Astrocyte of the cerebellum (primary cell): ENCODE measurements at places on chromosomes 3 and 15.

- DNase-seq, result no peak
Observed at GRCh38 chr15:51887887-51888592, 58.6 kb downstream of the TMOD3 start.

DNA sequence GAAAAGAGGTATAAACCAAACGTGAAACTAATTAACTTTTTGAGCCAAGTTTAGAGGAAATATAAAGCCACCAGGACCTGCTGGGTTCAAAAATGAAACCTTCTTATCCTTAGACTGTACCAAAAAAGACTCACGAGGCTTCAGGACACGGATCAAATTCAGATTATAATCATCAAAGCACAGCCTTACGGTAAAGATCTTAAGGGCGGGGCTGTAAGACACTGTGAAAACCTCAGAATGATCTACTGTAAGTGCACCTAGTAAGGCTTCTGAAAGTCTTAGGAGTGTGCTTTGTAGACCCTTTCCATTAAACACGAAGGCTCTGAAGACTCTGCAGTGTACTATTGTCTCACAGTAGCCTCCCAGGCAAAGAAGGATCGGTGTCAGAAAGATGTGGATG lies 26.8 kb downstream of the TARS3 start:
- no peak for DNase-seq

DNA sequence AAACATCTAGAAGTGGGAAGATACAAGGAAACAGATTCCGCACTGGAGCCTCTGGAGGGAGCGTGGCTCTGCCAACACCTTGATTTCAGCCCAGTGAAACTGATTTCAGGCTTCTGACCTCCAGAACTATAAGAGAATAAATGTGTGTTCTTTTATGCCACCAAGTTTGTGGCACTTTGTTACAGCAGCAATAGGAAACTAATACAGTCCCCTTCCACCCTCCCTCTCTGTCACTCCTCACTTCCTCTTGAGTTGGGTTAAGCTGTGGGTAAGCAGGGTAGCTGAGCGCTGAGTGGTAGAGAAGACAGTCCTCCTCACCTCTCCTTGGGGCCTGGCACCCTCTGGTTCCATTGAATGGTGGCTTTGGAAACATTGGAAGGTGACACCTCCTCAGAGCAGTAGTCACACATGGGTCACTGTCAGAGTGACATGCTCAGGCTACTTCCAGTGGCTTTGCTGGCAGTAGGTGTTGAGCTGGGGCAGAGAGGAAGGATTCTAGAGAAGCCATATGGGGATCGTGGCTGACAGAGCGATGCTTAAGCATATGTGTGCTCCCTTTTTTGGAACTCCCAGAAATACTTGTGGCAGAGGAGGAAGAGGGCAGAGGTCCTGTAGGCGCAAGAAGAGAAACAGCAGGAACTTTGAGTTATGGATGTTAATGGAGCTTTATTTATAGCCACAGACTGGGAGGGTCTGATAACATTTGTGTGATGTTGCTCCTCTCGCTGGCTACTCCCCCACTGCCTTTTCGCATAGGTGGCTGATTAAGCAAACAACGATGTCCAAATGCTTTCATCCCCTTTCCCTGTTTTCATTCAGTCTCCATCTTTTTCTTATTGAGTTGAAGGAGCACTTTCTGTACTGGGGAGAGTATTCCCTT lies 14.8 kb upstream of the HCN4 start:
- DNase-seq, result no peak

DNA sequence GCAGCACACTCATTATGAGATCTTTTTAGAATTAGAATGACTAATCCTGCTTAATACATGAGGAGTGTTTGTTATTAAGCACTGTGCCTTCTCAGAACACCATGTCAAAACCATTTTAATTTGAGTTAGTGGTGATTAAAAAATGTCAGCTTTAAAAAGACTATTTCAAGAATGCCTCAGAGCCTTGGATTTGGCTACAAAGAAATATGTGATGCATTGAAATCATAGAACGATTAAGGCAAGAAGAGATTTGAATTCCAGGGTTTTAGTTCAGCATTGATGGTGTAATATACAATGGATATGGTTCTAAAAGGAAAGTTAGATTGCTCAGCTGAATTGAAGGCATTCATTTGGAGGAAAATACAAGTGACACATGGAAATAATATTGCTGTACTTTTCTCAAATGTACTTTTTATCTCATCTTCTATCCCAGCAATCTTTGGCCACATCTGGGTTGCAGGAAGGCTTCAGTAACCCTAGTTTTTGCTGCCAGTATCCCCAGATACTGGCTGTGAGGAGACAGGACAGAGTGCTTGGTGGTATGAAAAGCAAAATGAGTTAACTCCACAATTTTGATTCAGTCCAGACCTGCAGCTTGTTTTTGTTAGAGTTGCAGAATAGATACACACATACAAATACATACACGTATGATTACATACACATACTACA lies 303.8 kb downstream of the CLSTN2 start:
- no peak for DNase-seq

DNA sequence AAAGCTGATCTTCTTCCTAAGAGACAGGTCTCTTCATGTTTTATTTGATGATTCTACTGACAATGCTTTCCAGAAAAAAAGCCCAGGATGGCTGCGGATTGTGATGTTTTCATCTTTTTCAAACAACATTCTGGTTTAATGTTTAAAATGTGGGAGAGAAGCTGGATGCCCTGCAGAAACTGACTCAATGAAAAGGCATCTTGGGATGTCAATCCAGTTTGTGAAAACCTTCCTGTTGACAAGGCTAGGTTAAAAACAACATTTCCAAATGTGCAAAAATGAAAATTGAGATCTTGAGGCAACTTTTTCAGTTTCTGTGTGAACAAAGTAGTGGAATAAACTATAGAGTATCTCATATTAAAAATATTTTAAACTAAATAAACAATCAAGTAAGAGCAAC lies 156.0 kb upstream of the MRPL3 start:
- DNase-seq, result no peak

DNA sequence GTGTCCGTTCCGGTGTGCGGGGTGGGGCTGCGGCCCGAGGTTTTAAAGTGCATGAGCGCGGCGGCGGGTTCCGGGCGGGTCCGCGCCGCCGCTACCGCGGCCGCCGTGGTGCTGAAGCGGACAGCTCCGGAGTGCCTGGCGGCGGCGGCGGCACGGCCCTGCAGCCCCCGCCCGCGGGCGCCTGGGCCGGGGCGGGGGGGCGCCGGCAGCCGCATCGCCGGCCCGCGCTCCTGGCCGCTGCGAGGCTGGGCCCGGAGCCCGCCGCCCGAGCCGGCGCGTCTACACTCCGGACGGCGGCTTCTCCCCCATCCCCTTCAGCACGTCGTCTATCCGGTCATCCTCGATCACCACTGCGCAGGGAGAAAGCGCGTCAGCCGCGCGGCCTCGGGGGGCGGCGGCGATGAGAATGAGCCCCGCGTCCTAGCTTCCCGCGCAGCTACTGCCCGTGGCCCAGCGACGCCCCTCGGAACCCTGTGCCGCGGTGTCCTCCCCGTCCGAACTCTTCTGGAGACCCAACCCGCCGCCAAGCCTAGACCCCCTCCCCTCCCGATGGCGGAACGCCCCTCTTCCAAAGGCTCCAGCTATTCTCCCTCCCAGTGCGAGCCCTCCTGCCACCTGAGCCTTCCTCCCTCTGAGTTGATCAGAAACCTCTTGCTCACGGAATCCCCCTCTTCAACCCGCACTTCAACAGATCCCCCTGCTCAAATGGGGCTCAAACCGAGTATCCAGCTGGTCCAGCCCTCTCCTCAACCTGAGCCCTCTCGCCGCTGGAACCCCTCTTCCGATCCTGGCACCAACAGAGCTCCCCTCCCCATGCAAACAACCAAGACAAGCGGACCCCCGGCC lies 1.3 kb downstream of the CAMK2N2 start:
- DNase-seq, result no peak

- no peak for DNase-seq
Observed at GRCh38 chr3:99712291-99712954, 74.0 kb downstream of the COL8A1 start.

DNA sequence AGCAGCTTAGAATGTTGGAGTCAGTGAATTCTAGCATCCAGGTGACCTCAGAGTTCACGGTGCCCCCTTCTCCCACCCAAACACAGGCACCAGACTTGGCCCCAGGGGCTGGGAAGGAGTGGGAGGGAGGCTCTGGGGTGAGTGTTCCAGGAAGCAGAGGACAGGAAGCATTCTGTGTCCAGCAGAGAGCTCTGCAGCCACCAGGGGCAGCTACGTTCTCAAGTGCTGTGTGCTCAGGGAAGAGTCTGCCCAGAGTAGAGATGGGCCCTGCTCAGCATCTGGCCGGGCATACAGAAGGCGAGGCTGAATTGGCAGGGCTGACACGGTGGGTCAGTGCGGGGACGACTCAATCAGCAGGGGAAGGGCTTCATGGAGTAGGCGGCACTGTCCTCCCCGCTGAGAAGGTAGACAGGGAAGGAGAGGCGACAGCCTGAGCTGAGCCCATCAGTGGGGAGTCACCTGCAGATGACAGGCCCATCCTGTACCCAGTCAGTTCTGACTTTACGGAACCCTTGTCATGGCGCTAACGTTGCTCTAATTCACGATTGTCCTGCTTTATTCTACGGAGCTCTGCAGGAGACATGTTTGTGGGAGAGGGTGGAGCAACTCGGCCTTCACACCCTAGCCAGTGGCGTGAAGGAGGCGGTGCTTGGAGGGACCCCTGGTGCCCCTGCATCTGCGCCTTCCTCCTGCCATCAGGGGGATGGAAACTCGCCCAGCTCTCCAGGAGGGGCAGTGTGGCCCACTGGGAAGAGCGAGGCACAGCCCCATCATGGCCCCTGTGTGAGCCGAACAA lies 82.2 kb downstream of the C3orf70 start:
- DNase-seq, result no peak

GRCh38 chr15:85137489-85138168 lies 156.0 kb downstream of the PDE8A start:
- no peak for DNase-seq

GRCh38 chr15:67096546-67097294 lies 31.3 kb downstream of the SMAD3 start:
- DNase-seq, result no peak

- DNase-seq, result no peak
Observed at GRCh38 chr3:116474032-116474780, 28.9 kb upstream of the LSAMP start.
